ENCODE measurements at places on chromosomes 5 and 9.

DNA sequence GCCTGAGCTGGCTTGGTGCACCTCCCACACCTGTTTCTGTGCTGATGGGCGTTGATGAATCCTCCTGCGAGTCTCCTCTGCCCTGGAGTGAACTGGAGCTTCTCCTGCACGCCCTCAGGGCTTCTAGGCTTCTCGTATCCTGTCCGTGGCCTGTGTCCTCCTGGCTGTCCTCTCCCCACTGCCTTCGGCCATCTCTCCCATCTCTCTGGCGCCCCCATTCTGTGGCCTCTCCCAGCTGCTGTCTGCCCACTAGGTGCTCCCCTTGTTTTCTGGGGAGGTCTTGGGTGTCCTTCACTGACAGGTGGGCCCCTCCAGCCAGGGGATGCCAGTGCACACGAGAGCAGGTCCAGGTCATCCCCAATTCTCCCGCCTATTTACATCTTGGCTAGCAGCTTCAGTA is 28.8 kb downstream of the AHRR start:
- DNase-seq, result no peak

DNA sequence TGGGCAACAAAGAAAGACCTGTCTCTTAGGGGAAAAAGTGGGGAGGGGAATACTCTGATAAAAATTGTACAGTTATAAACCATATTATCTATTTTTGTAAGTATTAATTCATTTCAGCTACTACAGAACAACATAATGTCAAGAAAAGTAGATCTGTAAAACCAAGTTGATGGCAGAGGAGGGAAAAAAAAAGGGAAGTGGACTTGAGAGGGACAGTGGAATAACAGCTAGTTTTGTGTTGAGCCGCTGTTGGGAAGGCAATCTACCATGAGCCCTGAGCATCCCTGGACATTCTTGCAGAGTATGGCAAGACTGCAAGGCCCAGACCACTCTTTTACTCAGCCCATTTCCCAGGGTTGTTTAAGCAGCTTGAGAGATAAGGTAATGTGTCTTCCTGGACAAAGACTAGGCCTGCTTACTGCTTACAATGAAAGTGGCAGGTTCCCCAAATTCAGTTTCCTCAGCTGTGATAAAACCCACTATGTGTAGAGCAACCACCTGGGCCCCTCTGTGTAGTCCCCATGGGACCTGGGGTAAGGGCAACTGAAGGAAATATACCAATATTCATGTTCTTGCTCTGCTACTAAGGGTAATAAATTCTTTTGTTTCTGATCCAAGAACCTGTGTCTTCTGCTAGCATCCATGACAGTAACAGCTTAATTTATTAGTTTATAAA is 25.0 kb downstream of the CEP120 start:
- no peak for DNase-seq

GRCh38 chr9:129483415-129484351 is 137.2 kb downstream of the C9orf50 start:
- peak; percentile 8 for DNase-seq

DNA sequence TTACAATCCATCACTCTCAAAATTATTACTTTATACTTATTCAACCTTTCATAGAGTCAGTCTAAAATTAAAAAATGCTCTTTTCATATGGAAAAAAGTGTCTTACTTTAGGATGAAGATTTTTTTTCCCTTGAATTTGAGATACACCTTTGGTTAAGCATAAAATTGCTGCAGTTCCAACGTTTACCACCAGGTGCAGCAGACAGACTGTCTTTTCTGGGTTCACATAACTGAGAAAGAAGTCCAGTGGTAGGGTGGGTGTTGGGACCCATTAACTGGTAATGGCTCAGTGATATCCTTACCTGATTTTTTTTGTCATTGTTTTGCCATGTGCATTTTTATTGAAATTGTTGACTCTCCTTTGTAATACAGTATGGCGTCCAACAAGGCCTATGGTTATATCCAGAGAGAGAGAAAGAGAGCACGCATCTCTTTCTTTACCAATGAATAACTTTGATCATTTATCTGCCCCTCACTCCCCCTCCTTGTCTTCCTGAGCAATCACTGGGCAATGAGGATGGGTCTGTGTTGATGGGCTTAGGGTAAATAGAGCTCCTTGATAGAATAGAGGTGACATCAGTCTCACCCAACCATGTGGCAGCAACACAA is 98.4 kb downstream of the FBXL7 start:
- peak; percentile 9 for DNase-seq

DNA sequence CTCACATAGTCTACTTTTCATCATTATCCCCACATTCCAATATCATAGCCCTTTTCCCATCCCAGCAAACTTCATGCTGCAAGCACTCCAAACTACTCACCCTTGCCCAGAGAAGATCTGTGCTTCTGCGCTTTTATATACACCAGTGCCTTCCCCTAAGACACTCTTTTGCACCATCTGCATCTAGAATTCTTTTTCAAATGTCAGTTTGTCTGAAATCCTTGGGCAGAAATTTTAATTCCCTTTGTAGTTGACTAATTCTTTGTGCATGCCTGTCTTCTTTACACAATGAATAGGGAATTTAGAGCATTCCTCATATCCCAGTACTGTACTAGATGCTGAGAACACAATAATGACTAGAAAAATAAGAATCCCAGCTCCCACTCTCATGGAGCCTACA is 298.9 kb downstream of the KCNN2 start:
- DNase-seq, result no peak

- no peak for DNase-seq
Measured at GRCh38 chr5:10859393-10860195, 98.6 kb upstream of the DAP start.

DNA sequence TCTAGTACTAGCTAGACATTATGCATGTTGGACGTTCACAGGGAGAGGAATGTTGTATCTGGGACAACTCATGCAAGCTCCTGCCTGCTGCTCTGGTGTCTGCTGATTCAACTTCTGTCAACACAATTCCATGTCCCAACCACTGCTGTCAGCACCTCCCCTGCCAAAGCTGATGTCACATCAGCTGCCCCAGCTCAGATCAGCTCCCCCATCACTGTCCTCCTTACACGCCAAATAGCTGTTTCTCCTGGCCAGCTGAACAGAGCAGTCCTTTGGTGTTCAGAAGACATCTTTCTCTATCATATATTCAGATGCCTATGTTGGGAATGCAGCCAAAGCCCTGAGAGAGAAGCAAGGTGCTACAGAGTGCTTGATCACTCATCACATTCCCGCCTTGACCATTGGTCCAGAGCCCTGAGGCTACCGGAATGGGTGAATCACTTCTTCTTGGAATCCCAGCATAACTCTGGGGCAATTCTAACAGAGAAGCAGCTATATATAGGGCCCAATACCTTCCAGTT is 223.3 kb downstream of the SEC61B start:
- no peak for DNase-seq

GRCh38 chr9:114364134-114365041 is 23.4 kb downstream of the AKNA start:
- no peak for DNase-seq

- no peak for DNase-seq
Measured at GRCh38 chr9:33230756-33231622, 9.0 kb upstream of the SPINK4 start.

GRCh38 chr5:113064806-113065205 is 88.2 kb downstream of the DCP2 start:
- no peak for DNase-seq

- no peak for DNase-seq
Measured at GRCh38 chr9:37339923-37340322, 82.6 kb upstream of the GRHPR start.

- no peak for DNase-seq
Measured at GRCh38 chr5:147167529-147167928, 67.3 kb upstream of the STK32A start.

DNA sequence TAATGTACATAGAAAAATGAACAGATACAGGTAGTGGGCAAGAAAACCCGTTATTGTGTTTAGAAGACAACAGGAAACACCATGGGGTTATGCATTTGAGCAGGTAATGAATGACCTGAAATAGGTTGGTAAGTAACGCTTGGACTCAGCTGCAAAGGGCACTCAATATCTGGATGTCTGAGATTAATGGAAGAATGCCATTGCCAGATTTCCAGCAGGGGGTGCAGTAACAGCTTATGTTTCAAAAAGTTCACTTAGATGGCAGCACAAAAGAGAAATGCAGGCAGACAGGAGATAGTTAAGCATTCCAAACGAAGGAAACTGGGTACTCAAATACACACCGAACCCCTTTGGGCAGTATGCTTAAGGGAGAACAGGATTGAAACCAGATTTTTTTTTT is 285.5 kb upstream of the VLDLR start:
- peak; percentile 44 for DNase-seq

GRCh38 chr9:89718176-89718575 is 113.4 kb downstream of the GADD45G start:
- no peak for DNase-seq

- no peak for DNase-seq
Measured at GRCh38 chr5:158626718-158627117, 473.0 kb downstream of the EBF1 start.

DNA sequence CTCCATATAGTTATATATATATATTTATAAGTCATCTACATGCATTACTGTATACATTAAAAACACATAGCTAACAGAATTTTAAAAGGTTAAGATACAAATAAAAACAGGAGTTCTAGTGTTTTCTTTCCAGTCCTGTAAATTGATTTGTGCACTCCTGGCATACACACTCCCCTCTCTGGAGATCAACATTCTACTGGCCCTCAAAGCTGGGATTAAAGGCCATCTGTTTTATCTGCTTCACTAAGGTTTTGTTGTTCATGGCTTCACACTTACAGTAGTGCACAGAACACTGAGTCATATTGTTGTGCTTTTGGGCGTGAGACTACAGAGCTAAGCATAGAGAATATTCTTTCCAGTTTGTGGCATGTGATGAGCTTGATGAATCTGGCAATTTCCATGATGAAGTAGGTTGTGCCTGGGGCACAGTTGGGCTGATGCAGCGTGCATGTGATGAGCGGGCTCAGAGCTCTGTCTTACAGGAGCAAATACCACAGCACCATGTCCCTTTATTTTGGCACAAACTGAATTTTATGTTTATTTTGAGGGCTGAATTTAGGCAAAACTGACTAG is 98.2 kb downstream of the TAF11L14 start:
- DNase-seq, result no peak

GRCh38 chr5:163347671-163348070 is 89.7 kb upstream of the CCNG1 start:
- DNase-seq, result peak; percentile 62

DNA sequence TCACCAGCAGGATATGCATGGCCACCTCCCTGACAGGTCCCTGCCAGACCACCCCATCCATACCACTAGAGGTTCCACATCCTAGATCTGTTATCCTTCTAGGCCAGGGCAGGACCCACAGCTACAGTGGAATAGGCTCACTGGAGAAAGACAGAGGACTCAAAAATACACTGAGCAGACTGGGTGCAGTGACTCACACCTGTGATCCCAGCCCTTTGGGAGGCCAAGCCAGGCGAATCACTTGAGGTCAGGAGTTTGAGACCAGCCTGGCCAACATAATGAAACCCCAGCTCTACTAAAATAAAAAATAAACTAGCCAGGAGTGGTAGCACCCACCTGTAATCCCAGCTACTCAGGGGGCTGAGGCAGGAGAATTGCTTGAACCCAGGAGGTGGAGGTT is 56.5 kb upstream of the TESK1 start:
- no peak for DNase-seq

DNA sequence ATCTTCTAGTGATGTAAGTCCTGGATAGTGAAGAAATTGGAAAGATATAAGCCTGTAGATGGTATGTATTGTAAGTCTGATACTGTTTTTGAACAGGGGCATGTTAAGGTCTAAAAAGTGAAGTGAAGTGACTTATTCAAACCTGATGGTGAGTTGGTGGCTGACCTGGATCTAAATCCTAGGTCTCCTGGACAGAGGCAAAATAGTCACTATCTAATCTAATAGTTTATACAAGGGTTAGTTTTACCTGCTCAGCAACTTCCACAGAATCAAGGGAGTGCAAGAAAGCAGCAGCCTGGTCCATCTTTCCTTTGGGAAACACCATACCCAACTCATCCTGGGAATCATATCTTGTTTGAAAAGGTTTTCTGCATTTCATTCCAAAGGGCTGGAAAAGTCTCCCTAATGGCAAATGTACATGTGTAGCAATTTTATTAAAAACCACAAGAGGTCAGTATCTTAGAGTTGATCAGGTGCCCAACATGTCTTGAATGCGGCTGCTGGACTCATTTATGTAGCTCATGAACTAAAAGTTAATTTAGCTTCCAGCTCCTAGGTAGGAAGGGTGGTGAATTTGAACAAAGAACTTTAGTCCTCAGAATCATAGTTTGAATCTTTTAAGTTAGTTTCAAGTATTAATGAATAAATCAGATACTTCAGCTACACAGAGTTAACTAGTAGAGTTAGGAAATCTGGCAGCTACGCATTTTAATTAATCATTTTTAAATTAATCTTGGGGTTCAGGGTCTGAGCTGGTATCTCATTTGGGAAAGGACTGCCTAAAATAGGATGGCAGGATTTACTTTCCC is 26.0 kb downstream of the SKP2 start:
- DNase-seq, result peak; percentile 27

DNA sequence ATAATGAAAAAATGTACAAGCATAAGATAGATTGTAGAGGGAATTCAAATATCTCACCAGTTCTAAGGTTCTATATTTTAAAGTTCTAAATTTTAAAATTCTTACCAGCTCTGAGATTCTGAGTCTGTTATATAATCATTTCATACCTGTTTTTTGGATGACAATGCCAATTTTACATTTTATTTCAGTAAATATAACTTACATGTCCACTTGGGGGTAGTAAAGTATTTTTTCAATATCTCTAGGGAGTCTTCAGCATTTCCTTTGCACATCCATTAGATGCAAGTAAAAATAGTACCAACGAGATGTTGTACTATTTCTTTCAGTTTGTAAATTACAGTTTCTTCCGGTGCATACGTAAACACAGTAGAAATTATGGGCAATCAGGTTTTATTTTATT is 25.7 kb downstream of the NMUR2 start:
- DNase-seq, result no peak

- no peak for DNase-seq
Measured at GRCh38 chr5:127649018-127649439, at the start of gene CTXN3. Gene CTXN3, plus strand, starts transcription at chr5:127649082. Its CDS starts 8,440 bp downstream, at chr5:127657522.

GRCh38 chr5:1079486-1079885 is 32.4 kb downstream of the SLC12A7 start:
- DNase-seq, result no peak

DNA sequence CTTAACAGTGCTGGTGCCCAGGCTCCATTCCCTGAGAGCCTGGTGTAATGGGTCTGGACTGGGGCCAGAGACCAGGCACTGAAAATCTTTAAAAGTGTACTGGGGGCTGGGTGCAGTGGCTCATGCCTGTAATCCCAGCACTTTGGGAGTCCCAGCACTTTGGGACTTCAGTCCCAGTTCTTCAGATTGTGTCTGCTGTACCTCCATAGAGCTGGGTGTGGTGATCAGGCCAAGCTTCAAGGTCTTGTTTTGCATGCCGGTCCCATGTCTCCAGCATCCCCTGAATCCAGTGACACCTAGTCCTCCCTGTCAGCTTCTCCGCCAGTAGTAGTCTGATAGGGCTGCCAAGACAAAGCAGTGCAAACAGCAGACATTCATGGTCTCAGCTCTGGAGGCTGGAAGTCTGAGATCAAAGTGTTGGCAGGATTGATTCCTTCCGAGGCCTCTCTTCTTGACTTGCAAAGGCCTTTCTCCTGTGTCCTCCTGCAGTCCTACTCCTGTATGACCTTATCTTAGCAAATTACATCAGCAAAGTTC is 108.2 kb downstream of the SYK start:
- no peak for DNase-seq

Measured in NCI-H2081 (cell line).